BJ (cell line): ENCODE measurements at places on chromosomes 12 and 14. TPM values are rescaled to one million over a fixed set of nuclear protein-coding genes. Genes with fewer than 3 reads are reported as not detected.

GPR162 gene
- polyA plus RNA-seq, result 3.3 and 6.6 TPM in 2 replicates

TAS2R50 gene
- 0.12 TPM in 1 of 2 replicates, not detected in the other for polyA plus RNA-seq

SLC22A17 gene
- 9.0 and 14.0 TPM in 2 replicates for polyA plus RNA-seq

CLEC1B gene
- polyA plus RNA-seq, result not detected in 2 replicates

RASAL1 gene
- polyA plus RNA-seq, result not detected in 2 replicates

SPATS2 gene
- 23.1 and 29.8 TPM in 2 replicates for polyA plus RNA-seq

HCAR2 gene
- not detected in 2 replicates for polyA plus RNA-seq

SYCP3 gene
- 0.10 TPM in 1 of 2 replicates, not detected in the other for polyA plus RNA-seq

GTF2A1 gene
- polyA plus RNA-seq, result 25.7 and 27.5 TPM in 2 replicates

DPY19L2 gene
- 2.2 and 3.8 TPM in 2 replicates for polyA plus RNA-seq

DNA sequence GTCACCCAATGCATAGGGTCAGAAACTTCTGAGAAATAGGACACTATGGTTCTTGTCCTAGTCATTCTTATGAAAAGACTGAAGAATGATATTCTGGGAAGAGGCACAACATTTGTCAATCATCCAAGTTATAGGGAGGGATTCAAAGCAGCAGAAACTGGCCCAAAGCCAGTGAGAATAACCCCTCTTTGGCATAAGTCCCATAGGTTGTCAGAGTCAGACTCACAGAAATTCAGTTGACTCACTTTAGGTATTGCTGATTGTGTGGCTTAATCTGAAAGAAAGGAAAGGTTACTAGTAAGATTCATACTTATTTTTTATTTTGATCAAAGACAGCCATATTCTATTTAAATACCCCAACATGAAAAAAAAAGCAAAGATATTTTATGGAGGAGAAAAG is 151.0 kb downstream of the SRGAP1 start:
- no peak for DNase-seq

DNA sequence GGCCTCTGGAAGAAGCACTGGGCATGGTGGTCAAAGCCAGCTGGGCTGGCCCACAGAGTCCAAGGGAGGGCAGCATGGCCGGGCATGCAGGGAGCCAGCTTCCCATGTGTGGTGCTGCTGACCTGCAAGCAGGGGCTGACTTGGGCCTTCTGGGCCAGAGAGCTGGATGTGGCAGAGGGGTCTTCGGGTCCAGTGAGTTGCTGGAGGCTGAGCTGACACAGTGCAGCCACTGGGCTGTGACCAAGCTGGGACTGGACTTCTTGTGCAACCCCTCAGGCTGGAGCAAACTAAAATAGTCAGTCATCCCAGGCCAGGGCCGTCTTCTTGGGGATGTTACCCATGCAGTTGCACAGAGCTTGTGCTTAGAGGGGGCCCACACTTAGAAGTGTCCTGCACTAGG is 7.3 kb upstream of the RIN3 start:
- no peak for DNase-seq

DNA sequence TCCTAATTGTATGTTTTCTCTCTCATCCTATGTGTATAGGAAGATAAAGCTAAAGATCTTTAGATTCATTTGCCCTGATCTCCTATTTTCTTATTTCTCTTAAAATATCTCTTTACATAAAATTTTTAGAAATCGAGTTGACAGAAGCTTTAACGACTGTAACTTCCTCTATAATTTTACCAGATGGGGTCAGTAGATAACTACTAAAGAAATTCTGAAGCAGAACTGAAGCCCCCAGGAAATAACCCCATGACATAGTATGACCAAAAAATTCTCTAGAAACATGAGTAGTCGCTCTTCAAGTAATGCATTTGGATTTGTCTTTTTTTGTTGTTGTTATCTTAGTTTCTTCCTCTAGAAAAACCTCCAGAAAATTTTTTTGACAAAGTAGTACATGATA is 288.0 kb downstream of the ERC1 start:
- no peak for DNase-seq

DNA sequence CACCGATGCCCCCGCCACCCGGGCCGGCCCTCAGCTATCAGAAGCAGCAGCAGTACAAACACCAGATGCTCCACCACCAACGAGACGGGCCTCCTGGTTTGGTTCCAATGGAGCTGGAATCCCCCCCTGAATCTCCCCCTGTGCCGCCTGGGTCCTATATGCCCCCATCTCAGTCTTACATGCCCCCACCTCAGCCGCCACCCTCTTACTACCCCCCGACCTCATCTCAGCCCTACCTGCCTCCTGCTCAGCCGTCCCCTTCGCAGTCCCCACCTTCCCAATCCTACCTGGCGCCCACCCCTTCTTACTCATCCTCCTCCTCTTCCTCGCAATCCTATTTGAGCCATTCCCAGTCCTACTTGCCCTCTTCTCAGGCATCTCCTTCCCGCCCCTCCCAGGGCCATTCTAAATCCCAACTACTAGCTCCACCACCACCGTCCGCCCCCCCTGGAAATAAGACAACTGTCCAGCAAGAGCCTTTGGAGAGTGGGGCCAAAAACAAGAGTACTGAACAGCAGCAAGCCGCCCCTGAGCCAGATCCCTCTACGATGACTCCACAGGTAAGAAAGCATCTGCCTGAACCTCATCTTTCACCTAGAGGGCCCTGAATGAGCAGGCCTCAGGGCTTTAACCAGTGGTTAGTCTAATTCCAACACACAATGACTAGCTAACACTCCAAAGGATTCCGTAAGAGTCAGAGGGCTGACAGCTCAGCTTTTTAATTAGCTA is 851 bp downstream of the YLPM1 start:
- DNase-seq, result no peak

- DNase-seq, result peak; percentile 33
Observed at GRCh38 chr14:50333014-50333509, 20.9 kb downstream of the DMAC2L start.

GRCh38 chr12:52903855-52904508 is 894 bp downstream of the KRT8 start:
- no peak for DNase-seq

DNA sequence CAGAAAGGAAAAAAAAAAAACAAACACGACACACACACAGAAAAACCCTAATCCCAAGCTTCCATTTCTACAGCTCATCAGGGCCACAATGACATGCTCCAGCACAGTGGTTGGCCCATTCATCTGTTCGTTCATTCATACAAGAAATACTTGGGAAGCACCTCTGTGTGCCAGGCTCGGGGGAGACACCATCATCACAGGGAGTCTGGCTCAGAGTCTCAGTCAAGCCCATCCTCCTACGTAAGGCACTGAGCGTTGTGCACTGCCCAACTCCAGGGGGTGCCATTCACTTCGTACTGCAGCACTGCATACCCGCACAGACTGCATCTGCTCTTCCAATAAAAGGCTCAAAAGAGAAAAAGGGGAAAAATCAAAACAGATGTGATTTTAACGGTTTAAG is 15.3 kb downstream of the VPS37B start:
- no peak for DNase-seq

DNA sequence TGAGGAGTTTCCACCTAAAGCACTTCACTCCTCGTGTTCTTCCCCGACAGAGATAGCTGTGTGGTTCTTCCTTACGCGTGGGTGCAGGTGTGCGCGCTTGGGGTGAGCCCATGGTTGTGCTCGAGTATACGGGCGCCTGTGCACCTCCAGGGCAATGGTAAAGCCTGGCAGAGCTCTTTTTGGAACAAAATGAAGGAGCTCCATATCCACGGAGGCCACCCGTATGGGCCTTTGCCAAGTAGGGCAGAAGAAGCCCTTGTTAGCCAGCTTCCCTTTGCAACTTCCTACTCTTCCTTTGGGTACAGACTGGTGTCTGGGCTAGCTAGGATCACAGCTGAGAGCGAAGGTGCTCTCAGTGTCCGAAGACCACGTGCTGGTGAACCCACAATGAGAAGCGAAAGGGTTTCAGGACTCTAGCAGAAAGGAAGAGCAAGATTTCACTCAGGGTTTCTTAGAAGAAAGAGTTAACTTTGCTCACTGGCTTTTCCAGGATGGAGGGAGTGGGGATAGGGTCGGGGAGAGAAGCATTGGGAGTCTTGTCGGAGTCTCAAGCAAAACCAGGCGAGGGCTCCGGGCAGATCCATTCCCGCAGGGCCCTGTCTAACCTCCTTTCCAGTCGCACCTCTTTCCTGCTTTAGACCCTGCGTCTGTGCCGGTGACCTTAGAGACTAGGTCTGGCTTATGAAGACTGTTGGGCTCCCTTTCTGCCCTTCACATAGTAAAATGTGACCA is 960 bp upstream of the LRFN5 start:
- DNase-seq, result no peak

- no peak for DNase-seq
Observed at GRCh38 chr14:79721399-79722084, 489.8 kb downstream of the DIO2 start.

DNA sequence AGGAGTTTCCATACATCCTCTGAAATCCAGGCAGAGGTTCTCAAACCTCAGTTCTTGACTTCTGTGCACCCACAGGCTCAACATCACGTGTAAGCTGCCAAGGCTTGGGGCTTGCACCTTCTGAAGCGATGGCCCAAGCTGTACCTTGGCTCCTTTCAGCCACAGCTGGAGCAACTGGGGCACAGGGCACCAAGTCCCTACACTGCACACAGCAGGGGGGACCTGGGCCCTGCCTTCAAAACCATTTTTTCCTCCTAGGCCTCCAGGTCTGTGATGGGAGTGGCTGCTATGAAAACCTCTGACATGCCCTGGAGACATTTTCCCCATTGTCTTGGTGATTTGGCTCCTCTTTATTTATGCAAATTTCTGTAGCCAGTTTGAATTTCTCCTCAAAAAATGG is 10.6 kb downstream of the AREL1 start:
- no peak for DNase-seq

DNA sequence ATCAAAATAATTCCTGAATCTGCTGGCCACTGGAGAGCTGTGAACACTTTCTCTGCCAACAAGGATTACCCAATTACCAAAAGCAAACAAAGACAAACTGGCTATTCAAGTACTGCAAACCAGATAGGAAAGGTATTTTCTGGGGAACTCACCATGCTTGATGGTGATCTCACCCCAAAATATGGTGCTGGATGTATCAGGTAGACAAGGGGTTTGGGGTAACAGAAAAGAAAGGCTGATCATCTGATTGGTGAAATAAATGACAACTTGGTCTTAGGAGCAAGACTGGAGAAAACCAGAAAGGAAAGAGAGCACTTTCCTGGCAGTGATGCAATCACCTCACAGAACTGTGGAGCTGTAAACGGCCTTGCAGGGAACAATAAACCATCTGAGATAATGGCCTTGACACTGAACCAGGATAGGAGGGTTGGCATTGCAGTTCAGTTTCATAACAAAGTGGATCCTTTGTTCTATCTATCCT is 31.0 kb upstream of the NPFF start:
- peak; percentile 46 for DNase-seq

DNA sequence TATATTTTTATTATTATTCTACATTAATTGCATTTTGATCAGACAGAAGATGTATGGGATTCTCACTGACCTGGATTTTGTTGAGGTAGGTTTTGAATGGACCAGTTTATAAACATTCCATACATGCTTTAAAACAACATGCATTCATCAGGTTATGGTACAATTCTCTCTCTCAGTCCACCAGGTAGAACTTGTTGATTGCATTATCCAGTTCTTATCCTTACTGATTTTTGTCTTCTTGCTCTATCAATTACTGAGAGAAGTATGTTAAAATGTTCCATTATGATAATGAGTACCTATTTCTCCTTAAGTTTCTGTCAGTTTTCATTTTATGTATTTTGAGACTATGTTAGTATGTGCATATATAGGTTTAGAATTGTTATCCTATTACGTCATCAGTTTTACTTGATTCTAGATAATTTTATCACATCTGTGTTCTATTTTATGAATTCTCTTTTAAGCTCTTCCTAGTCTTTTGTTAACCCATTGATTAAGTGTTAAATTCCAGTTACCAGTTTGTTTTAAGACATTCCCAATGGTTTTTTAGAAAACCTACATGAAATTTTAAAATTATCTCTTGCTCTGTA is 50.6 kb downstream of the EP400 start:
- no peak for DNase-seq

- DNase-seq, result no peak
Observed at GRCh38 chr14:50362764-50363713, 33.6 kb downstream of the CDKL1 start.

GRCh38 chr12:45219621-45220020 is 3.7 kb downstream of the ANO6 start:
- DNase-seq, result no peak

GRCh38 chr12:93704122-93704521 is 26.9 kb downstream of the CRADD start:
- no peak for DNase-seq

DNA sequence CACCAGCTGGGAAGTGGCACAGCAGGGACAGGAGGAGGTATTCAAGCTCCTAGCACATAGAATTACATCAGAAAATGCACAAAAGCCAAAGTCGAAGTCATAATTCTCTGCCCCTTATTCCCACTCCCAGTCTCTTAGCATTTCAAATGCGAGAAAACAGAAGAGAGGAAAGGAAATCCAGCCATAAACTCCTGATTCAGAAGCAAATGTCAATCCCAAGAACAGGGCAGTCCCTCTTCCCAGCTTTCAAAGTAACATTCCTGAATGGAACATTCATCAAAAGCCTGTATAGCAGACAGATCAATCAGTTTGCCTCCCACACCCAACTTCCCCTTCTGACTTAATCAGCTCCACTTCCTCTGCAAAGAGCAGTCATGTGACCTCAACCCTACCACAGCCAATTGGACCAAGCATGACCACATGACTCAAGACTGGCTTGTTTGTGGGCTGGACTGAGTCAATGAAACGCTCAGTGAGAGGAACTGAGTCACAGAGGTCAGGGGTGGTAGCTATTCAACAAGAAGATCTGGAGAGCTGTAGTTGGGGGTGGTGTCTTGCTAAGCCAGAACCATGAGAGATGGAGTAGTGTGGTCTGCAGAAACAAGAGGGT is 41.4 kb upstream of the TUNAR start:
- no peak for DNase-seq

DNA sequence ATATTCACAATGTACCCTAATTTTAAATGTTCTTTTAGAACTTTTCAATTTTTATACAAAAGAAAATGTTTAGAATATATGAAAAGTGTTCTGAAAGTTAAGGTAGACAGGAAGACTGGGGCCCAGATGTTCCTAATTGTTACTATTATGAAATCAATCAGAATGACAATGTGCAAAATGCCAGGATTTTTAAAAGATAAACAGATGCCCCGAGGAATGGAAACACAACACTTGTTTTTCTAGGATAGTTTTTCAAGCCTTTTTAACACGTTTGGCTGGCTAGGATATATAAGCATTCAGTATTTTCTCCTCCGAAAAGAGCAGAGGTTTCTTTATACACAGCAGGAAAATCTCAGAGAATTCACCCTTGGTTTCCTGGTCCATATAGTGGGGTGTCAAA is 106.8 kb downstream of the ESR2 start:
- no peak for DNase-seq

DNA sequence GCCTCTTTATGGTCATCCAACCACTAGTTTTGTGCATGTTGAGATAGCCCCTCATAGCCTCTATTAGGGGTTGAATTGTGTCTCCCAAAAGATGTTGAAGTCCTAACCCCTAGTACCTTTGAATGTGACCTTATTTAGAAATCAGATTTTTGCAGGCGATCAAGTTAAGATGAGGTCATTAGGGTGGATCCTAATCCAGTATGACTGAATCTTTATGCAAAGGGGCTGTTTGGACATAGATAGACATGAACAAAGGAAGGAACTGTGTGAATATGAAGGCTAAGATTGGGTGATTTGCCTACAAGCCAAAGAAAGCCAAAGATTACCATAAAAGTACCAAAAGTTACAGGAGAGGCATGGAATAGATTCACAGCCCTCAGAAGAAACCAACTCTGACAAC is 209.6 kb downstream of the NUAK1 start:
- DNase-seq, result no peak
